Activated naive CD4-positive, alpha-beta T cell treated with Interleukin-2 at 50 U/mL for 16 hours (primary cell): ENCODE measurements at places on chromosomes 7 and 10.

GRCh38 chr10:119807960-119808697 is 64.5 kb downstream of the MCMBP start:
- no peak for DNase-seq

DNA sequence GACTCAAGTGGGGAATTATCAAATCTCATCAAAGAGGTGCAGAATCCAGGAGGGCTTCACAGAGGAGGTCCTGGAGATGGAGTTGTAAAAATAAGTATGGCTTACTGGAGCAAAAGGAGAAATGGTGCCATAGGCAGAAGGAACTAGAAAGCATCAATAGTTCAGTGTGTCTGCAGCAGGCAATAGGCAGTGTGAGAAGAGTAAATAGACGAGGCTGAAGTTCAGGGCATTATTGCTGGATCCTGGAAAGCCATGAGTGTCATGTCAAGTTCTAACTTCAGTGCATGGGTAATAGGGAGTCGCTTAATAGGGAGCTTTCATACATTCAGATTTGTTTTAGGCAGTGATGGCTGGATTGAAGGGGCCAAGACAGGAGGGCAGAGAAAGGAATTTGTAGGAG is 39.3 kb downstream of the CYP26A1 start:
- DNase-seq, result no peak

DNA sequence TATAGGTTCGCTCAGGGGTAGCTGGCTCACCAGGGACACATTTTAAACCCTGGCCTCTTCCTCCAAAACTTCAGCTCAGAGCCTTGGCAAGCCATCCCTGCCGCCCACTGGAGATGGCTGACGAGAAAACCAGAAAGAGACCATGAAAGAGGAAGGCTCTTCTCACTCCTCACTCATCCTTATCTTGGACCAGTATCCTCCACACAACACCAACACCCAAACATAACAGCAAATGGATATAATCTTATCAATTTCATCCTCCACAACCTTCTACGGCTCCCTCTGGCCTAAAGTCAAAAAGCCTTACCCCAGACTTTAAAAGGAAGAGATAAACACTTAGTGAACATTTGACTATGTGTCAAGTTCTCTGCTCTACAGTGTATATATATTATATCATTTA is 26.9 kb downstream of the DLG5 start:
- DNase-seq, result no peak

- no peak for DNase-seq
These were observed 2.9 kb downstream of the ELN start for GRCh38 chr7:74030861-74031260.

GRCh38 chr10:28684986-28685580 is 7.8 kb downstream of the BAMBI start:
- no peak for DNase-seq

DNA sequence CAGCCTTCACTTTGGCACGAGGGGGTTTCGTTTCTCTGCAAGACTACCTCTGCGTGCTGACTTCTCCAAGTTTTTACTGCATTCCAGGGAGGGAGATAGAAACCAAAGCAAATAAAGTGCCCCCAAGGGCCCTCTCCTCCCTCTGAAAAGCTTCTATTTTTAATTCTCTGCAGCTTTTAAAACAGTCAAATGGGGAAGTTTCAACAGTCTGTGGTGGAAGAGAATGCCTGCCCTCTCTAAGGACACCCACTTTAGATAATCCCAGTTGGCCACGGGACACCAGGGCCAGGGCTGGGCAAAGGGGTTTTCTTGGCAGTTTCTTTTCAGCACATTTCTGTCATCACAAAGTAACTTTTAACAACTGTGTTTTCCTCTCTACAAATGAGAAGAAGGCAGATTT is 386.7 kb upstream of the NPVF start:
- no peak for DNase-seq

GRCh38 chr10:86440874-86441843 is 74.6 kb upstream of the GRID1 start:
- no peak for DNase-seq

GRCh38 chr10:65430979-65431378 is 1494.9 kb upstream of the LRRTM3 start:
- no peak for DNase-seq

DNA sequence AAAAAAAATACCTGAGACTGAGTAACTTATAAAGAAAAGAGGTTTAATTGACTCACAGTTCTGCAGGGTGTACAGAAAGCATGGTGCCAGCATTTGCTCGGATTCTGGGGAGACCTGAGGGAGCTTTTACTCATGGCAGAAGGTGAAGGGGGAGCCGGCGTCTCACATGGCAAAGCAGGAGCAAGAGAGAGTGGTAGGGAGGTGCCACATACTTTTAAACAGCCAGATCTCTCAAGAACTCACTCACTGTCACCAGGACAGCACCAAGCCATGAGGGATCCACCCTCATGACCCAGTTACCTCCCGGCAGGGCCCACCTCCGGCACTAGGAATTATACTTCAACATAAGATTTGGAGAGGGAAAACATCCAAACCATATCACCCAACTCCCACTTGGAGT is 25.8 kb downstream of the MSRB2 start:
- DNase-seq, result no peak

DNA sequence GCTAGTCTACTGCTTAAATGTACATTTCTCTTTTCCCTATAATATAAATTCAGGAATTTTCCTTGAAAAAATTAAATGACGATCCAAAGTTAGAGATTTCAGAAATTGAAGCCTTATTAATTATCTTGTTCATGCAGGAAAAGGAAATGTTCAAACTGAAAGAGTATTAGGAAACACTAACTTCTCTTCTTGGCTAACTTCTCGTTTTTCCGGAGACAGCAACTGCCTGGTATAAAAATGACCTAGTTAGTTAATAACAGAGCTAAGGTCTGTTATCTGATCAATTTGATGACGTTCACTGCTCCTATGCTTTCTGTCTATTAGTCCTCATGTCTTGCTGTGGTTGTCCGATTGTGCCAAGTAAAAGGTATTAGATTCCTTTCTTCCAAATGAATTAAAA is 212.5 kb downstream of the DGKB start:
- no peak for DNase-seq

- DNase-seq, result no peak
These were observed 152.4 kb upstream of the ADO start for GRCh38 chr10:62652114-62652513.

- no peak for DNase-seq
These were observed 331.6 kb downstream of the GFRA1 start for GRCh38 chr10:115941361-115941771.
